ENCODE measurements at places on chromosomes 4 and X.

- no peak for DNase-seq
Observed at GRCh38 chr4:1009542-1010394, 1.7 kb upstream of the FGFRL1 start.

DNA sequence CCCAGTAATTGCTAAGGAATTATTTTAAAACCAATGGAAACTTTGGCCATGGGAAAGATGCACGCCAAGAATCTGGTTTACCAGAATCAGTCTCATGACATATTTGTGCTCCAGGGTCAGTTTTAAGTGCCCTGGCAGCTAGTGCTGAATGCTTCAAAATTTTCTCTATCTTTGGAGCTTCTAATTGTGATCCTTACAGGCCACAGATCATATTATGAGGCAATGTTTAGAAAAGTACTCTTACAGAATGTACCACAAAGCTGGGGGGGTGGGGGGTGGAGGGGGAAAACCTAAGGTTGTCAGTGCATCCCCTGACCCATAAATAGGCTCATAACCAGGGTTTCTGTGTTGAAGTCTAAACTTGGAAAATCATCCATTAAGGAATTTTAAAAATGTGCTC lies 514.5 kb downstream of the INPP4B start:
- DNase-seq = no peak

DNA sequence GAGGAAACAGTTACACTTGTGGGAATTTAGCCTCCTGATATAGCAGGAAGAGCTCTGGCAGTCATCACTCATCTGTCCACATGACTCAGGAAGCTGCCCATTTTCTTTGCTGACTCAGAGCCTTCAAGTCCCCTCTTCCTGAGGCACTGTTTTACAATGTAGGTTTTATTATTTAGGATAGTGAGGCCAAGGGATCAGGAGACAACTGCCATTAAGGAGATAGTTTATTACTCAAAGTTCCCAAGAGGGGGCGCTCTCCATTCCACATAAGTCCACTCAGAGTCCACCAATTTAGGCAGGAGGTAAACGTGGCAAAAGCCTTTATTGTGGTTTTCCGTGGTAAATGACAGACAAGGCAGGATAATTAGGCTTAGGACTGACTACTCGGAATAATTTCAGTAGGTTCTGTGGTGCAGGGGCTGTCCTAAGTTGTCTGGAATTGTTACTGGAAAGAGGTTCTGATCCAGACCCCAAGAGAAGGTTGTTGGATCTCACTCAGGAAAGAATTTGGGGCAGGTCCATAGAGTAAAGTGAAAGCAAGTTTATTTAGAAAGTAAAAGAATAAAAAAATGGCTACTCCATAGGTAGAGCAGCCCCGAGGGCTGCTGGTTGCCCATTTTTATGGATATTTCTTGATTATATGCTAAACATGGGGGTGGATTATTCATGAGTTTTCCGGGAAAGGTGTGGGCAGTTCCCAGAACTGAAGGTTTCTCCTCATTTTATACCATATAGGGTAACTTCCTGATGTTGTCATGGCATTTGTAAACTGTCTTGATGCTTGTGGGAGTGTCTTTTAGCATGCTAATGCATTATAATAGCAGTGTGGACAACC lies 96.0 kb upstream of the RAB40AL start:
- no peak for DNase-seq

DNA sequence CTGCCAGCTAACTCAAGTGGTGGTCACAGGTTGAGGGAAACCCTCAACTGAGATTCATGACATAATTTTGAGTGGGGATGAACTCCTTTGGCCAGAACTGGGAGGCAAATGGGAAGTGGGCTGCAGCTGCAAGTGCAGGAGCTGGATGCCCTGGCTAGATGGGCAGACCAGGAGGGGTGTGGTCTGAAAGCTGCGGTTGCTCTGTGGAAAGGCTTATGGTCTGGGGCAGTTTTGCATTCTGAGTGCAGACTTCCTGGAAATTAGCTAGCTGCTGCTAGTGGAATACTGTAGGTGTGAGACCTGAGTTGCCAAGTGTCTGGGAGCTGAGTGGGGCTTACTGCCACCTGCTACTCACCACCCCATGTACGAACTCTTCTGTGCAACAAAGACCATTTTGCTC lies 52.1 kb upstream of the NAP1L2 start:
- no peak for DNase-seq

DNA sequence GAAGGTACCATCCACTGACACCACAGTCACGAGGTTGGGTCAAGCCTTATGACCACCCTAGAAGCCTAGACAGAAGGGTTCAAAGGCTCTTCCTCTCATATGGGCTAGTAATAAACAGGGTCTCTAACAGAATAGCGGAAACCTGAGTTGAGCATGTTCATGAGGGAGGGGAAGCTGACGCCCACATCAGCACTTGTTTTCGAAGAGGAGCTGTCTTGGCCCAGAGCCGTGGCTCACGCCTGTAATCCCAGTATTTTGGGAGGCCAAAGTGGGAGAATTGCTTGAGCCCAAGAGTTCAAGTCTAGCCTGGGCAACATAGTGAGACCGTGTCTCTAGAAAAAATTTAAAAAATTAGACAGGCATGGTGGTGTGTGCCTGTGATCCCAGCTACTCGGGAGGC lies 21.5 kb upstream of the TMSB4X start:
- no peak for DNase-seq

DNA sequence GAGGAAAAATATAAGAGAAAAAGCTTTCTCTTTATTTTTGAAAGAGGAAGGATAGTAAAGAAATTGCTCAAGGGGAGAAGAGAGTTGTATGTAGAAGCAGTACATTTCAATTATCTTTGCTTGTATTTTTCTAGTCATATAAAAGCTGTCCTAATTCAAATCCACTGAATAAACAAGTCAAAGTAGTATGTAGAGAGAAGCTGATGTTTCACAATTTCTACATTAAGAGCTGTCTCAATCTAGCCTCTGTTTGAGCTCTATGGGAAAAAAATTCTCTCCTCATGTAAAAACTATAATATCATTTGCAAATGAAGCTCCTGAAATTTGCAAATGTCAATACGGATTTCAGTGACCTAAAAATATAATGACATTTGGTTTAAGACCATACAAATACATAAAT lies 52.6 kb downstream of the CHM start:
- no peak for DNase-seq

DNA sequence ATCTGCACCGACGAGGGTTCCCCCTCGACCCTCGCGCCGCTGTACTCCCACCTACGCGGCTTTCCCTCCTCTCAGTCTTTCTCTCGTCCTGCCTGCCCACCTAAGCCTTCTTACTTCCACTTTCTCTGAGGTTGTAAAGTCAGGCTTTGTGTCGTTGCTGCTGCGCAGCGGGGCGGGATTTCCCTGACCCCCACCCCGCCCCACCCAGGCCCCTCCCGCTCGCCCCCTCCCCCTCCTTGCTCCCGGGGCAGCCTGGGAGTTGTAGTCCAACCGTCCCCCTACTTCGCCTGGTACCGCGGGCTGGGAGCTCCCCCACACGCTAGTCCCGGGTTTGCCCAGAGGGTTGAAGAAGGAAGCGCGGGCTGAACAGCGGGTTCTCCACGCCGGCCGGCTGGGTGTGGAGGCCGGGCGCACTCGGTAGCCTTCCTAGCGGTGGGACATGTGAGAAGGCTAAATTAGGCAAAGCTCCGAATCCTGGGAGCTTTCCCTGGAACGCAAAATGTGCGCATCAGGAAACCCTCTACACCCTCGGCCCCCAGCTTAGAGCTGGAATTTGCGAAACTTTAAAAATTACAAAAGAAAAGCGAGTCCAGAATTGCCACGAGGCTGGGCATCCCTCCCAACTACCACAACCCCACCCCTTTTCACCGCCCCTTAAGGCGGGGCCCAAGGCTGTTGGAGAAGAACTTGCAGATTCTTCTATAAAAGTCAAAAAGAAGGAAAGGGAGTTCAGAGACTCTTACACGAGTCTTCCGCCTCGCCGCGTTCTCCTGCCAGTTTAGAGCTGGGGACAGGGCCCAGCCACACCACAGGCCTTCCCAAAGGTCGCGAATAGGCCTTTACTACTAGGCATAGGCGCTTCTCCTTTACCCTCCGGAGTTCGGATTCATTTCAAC lies at the start of gene ATP11C:
ATP11C (minus strand) TSS at position 153 of the 896 bp plus-strand sequence. CDS start 1,011 bp downstream, outside the sequence.
- no peak for DNase-seq

GRCh38 chrX:644304-645281 lies 14.0 kb downstream of the SHOX start:
- DNase-seq = no peak

- no peak for DNase-seq
Observed at GRCh38 chrX:65196758-65197360, 220.6 kb upstream of the ZC4H2 start.

DNA sequence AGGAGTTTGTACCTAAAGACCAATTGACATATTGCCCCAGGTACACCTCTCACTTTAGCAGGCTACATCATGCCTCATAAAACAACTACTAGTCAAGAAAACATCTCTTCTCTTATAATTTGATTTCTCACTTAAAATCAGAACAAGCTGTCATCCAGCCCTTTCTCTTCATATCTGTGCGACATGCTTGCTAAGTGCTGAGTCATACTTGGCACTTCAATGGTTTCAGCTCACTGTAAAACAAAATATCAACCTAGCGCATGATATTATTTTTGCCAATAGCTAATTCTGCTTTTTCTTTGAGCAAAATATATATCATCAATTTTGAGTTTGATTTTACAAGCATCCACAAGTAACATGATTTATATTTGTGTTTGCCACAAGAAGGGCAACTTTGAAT lies 27.9 kb upstream of the FUNDC1 start:
- no peak for DNase-seq
